ENCODE measurements at places on chromosomes 11 and 22.

DNA sequence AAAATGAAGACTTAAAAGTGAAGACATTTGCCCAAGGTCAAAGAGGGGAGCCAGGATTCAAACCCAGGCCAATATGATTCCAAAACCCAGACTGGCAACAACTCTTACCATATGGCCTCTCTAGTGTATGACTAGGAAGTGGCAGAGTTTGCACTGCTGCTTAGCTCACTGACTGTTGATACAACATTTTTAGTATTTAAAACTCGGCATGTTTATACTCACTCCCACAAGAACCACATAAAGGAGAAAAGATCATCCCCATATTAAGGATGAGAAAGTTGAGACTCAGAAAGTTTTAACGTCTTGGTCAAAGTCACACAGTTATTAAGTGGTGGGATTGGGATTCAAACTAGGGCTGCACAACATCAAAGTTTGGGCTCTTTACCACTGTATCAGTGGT is 81.7 kb downstream of the CCDC34 start:
- no peak for DNase-seq

DNA sequence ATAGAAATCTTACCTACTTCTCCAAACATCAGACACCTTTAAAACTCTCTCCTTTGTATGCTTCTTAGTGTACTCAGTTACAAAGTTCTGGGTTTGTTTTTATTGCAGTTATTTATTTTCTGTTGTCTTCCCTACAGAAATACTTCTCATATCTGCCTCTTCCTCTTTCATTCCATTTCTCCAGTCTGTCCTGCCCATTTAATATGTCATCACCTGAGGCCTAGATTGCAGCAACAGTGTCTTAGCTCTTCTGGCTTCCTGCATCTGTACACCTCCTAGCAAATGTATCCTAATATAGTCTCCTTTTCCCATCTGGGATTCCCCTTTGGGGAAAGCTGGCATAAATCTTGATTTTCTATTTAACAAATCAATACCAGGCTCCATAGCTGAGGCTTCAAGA is 34.9 kb upstream of the PCF11 start:
- no peak for DNase-seq

GRCh38 chr11:464316-464715 is 14.2 kb downstream of the PTDSS2 start:
- DNase-seq, result no peak

GRCh38 chr11:69078930-69079605 is 30.3 kb downstream of the TPCN2 start:
- DNase-seq, result no peak

DNA sequence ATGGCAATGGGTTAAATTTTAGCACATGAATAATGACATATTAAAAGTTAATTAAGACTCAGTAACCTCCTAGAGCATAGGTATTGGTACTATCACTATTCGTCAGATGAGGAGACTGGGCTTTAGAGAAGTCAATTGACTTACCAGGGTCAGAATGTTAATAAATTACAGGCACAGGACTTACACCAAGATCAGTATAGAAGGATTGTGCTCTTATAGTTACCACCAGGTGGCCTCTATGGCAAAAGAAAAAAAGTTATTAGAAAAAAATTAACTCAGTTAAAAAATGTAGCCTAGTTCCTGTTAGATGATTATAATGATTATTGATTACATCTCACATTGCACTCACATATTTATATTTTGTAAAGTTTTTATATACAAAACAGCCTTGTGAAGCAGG is 1163.7 kb downstream of the FAM181B start:
- no peak for DNase-seq

DNA sequence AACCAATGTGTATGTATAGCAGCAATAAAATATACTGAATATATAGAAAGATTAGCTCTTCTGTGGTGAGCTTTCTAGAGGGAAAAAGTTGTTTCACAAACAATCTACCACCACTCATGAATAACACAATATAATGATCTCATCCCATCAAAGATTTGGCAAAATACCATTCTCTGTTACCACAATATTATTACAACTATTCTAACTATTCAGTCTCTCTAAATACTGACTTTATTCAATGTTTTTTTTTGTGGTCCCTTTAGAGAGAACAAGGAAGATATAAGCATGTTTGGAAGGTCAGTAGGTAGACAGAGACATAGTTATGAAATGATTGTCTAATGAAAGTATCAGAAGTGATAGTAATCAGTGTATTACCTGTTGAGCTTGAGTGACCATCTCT is 7.8 kb downstream of the CCDC90B start:
- no peak for DNase-seq

All from lung microvascular endothelial cell (primary cell).